ENCODE measurements at places on chromosomes 5 and 9.

GRCh38 chr5:4027088-4027734 is 431.6 kb downstream of the IRX1 start:
- no peak for DNase-seq

GRCh38 chr5:145826895-145827674 is 8.1 kb downstream of the PRELID2 start:
- no peak for DNase-seq

GRCh38 chr5:172877466-172878260 is 43.6 kb downstream of the ERGIC1 start:
- DNase-seq: no peak

DNA sequence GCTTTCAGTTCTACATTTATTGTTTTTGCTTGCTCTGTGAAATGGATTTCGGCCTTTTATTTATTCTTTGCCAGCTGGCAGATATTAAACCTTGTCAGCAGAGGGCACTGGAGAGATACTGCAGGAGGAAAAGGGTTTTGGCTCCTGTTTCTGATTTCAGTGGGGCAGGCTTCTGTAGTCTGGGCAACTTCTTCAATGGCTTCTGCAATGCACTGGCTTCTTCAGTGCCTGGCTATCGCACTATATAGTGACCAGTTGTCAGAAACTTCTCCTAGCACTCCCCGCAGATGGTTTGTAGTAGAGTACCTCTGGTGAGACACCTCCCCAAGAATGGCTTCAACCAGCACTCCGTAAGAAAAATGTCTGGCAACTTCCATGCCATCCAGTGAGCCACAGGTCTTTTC is 3.2 kb upstream of the NFX1 start:
- DNase-seq: peak; percentile 31

GRCh38 chr5:7537573-7537972 is 141.6 kb downstream of the ADCY2 start:
- DNase-seq: no peak

- DNase-seq: peak; percentile 24
Observed at GRCh38 chr9:124776954-124777648, at the start of gene OLFML2A. Gene OLFML2A, plus strand, starts transcription at chr9:124777133. Its CDS starts 138 bp downstream, at chr9:124777271.

GRCh38 chr5:133455676-133456075 is 156.7 kb downstream of the FSTL4 start:
- DNase-seq: no peak

GRCh38 chr9:5950261-5950660 is 59.6 kb downstream of the MLANA start:
- DNase-seq: no peak
